ENCODE measurements at places on chromosomes 5 and 9.

GRCh38 chr5:65161655-65162054, 320.1 kb downstream of the ADAMTS6 start:
- no peak for DNase-seq

DNA sequence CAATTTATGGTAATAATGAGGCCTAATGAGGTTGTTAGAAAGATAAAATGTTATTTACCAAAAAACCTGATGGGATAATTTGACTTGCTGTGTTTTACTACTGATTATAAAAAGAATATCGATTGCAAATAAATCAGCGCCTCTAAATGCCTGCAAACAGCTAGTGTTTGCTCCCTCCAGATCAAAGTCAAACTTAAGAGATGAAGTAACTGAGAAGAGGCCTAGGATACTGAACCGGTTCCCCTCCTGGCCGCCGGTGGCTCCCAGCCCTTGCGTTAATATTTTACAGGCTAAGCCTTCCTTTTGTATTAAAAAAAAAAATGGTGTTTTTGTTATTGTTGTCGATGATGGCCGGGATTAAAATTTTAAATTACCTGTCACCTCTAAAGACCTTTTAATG, 2.6 kb downstream of the IRX1 start:
- no peak for DNase-seq

DNA sequence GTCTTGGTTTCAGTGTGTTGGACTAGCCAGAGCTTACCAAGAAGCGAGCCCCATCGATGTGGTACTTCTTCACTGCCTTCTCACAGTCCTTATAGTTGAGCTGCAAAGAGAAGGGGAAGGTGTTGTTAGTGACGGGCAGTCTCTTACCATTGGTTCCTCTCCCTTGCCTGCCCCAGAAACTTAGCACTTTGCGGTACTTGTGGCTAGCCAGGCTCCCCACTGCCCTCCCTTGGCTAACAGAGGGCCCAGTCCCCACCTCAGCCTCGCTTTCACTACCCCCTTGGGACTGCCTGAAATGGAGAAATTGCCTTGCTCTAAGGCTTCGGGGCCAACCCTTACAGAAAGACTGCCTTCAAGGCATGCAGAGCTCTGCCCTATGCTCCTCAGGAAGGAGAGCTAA, 4.3 kb downstream of the LCP2 start:
- no peak for DNase-seq

- no peak for DNase-seq
Observed at GRCh38 chr5:164175083-164175482, 669.7 kb downstream of the MAT2B start.

GRCh38 chr9:123548741-123549545, 192.9 kb downstream of the CRB2 start:
- DNase-seq = no peak

DNA sequence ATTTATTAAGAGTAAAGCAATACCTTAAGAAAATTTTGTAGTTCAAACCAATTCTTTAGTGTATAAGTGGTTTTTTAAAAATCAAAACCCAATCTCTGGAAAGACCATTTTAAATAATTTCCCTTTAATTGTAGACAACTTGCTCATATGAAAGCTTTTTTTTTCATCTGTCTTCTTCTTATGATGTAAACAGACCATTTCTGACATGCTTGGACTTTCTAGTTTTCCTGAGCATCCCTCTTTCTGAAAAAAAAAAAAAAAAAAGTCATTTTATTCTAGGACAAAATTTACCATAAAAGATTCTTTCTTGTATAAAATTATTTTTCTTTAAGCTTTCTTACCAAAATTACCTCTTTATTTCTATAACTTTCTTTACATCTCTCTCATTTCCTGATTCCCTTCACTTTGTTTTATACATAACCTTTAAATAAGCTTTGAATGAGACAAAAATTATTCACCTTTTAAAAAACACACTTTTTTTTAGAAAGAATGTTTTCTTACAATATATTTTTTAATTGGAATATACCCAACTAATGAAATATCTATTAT, 67.5 kb downstream of the COL15A1 start:
- DNase-seq = no peak

- DNase-seq = no peak
Observed at GRCh38 chr9:137660144-137660543, 41.3 kb downstream of the EHMT1 start.

DNA sequence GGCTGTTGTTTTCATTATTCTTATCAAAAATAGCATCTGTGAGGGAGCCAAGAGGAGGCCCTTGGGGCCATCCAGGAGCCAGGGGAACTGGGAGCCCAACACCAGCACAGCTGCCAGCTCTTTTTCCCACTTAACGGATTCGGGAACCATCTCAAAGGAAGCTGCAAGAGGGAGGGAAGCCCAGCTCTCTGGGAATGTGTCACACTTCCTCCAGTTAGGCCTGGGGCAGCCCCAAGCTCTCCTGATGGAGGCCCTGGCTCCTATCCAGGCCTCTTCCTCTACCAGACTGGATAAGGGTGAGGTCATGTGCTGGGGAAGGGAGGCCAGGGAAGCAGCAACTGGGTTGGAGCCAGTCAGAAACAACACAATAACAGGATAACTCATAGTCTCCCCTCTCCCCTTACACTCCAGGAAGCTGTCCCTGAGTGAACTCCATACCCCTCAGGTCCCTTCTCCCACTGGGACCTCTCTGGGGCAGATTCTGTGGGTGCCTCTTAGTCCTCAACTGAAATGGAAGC, 12.7 kb downstream of the CSF2 start:
- no peak for DNase-seq

DNA sequence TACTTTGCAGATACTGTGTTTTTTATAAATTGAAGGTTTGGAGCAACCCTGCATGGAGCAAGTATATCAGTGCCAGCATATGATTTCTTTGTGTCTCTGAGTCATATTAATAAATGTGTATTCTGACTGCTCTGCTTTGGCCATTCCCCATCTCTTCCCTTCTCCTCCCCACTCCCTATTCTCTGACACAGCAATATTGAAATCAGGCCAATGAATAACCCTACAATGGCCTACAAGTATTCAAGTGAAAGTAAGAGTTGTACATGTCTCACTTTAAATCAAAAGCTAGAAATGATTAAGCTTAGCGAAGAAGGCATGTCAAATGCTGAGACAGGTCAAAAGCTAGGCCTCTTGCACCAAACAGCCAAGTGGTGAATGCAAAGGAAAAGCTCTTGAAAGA, 82.2 kb upstream of the TLX3 start:
- no peak for DNase-seq

GRCh38 chr9:616694-617093, 224.8 kb upstream of the DMRT1 start:
- DNase-seq = no peak

GRCh38 chr9:15187589-15187988, 119.4 kb downstream of the TTC39B start:
- no peak for DNase-seq

DNA sequence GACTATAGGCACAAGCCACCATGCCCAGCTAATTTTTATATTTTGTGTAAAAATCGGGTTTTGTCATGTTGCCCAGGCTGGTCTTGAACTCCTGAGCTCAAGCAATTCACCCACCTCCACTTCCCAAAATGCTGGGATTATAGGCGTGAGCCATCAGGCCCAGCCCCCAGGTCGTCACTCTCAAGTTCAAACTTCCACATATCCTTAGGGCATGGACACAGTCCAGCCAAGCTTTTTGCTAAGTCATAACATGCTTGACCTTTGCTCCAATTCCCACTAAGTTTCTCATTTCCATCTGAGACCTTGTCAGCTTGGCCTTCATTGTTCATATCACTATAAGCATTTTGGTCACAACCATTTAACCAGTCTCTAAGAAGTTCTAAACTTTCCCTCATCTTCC, 43.9 kb upstream of the ARAP3 start:
- no peak for DNase-seq

DNA sequence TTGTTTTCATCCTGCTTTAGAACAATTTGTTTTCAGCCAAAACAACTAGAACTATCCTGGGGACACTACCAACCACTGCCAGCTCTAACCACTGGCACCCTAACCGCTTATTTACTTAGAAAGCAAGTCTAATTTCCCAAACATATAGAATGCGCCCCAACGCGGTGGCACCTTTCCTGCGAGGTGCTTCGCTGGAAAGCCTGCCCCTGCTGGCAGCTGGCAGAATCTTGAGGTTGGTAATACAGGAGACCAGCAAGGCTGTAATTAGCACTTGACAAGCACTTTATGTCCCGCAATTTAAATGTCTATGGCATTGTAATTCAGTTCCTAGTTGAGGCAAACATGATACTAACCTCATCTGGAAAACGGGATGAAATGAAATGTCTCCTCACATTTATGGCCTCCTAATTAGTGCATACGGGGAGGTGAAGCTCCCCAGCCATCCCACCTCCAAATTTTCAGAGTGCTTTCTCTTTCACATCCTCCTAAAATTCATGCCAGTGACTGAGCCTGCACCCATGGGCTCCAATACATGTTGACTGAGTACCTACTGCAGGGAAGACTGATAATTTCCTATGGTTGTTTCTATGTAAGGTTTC, 30.4 kb downstream of the GABBR2 start:
- DNase-seq = no peak

GRCh38 chr9:121809356-121810050, 158.1 kb downstream of the DAB2IP start:
- DNase-seq = no peak

- DNase-seq = no peak
Observed at GRCh38 chr9:98402019-98402840, 146.8 kb upstream of the TBC1D2 start.

DNA sequence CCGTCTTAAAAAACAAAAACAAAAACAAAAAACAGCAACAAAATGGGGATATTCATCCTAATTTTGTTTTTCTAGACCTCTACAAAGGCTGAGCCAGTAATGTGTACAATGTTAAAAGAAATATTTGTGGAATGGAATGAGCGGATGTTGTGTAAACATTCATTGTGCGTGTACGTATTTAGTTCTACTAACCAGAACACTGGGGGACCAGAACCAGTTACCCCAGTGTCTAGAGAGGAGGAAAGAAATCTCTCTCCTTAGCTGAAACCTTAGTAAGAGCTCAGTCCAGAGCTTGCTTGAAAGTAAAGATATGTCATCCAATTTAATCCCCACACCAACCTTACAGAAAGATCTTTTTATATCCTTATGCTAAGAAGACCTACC, 106.7 kb upstream of the CPEB4 start:
- DNase-seq = no peak

GRCh38 chr5:165781738-165782137, 2276.3 kb downstream of the MAT2B start:
- no peak for DNase-seq

GRCh38 chr5:152501294-152501693, 96.2 kb upstream of the NMUR2 start:
- DNase-seq = no peak

DNA sequence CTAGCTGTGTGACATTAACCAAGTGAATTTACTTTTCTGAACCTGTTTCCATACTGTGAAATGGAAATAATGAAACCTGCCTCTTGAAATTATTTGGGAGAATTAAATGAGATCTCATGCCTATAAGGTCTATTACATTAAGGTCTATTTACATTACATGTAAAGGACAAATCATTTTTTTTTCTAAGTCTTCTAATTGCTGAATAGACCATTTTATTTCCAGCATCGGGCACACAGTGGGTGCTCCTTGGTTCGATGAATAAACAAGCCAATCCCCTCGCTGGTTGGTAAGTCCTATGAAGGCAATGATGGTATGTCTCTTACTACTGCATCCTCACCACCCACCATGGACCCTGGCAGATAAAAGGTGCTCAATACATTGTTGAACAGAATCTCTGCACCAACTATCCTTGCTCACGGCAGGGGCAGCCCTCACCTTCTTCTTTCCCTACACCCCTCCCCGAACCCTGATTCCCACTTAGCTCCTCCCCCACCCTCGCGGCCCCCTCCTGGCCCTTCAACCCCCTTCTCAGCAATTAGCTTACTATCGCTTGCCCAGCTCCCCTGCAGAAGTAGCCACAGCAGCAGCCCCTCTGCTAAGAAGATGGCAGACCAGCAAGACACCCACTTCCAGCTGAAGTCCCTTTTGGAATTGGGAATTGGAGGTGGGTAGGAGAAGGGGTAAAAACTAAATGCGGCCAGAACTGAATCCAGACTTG, 3.0 kb downstream of the PCDH1 start:
- DNase-seq = no peak

- no peak for DNase-seq
Observed at GRCh38 chr9:120080849-120081248, 499.1 kb downstream of the CDK5RAP2 start.

GRCh38 chr5:181204113-181204825, 727 bp downstream of the TRIM7 start:
- no peak for DNase-seq

DNA sequence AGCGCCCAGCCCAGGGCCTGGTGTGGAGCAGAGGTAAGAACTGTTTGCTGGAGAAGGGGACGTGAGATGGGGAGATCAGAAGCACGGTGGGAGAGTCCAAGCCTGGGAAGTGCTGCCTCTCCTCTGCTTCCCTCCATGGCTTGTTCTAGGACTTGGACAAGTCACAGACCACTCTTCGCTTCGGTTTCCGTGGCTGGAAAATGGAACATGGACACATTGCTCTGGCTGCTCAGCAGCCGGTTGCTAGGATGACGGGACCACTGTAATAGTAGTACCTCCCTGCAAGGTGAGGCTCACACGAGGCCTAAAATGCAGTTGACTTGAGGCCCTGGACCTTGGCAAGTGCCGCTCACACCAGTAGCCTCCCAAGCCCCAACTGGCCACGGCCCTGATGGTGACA, 175.8 kb upstream of the FSTL4 start:
- DNase-seq = no peak

DNA sequence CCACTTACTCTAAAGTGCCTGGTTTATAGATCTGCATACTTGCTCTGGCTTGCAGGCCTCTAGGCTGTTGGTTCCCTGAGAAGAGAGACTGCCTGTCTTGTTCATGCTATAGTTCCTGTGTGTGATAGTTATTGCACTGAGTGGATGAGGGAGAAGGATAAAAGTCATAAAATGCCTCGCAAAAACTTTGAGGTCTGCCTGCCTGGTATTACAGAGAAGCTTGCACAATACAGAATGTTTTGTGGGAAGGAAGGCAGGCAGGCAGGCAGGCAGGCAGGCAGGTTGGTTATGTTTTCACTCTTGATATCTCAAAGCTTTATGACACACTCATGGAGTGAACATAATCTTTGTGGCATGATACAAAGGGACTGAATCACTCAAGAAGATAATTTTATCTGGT, 287.1 kb downstream of the SLIT3 start:
- no peak for DNase-seq

DNA sequence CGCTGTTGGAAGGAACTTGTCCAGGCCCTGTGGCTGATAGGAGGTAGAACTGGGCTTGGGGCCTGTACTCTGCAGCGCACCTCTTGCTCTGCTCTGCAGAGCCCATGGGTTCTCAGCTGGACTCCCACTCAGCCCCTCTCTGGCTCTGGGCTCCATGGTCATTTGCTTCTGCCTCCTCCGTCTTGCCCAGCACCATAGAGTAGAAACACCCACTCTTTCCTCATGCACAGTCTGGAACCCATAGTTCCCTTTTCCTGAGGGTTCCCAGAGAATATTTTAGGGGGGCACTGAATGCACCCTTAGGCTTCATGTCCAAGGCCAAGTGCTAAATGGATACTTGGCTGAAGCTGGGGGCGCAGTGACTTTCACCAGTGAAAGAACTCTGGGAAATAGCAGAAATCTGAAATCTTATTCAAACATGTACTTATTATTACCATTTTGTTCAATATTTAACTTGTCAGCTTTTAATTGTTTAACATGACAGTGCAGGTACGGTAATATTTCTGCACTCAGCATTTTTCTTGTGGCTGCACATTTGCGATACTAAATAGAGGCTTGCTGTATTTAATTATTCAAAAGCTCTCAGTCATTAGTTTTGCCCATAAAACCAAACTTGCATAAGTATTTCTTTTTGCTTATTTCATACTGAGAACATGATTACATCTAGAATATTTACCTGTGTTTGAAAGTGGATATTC, 31.5 kb downstream of the GALNT12 start:
- no peak for DNase-seq
